GM13977 (cell line): ENCODE measurements at places on chromosomes 5 and 9.

GRCh38 chr5:38462976-38463633 is 93.3 kb downstream of the LIFR start:
- no peak for DNase-seq

DNA sequence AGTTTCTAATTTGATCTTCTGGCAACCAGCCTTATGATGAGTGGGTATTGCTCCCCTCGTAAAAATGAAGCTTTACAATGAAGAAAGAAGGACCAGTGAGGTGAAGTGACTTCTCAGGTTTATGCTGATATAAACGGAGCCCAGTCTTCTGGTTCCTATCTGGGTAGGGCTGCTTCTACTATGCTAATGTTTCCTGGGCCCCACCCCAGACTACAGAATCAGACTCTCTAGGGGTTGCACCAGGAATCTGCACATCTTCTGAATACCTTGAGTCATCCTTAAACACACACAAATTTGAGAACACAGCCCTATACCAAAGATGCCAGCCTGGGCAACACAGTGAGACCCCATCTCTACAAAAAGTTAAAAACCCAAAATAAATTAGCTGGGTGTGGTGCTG is 16.2 kb downstream of the BTF3 start:
- no peak for DNase-seq

- DNase-seq: no peak
These were observed 41.2 kb upstream of the COL15A1 start for GRCh38 chr9:98902516-98902915.

DNA sequence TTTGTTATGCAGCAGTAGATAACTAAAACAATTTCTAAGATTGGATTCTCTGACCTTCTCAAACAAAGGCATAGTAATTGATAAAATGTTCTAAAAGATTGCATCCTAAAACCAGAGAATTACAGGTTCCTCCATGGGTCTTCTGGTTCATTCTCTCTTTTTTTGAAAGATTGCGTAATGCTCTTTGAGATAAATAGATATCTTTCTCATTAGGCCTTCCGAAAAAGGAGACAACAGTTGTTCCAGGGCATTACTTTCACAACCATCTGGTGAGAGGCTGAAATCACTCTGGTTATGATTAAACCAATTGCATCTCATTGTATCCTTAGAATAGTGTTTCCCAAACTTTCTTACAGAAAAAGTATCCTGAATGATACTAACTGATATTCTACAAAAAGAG is 174.7 kb upstream of the NREP start:
- DNase-seq: no peak

GRCh38 chr5:176733406-176734262 is 76.7 kb upstream of the UNC5A start:
- DNase-seq: no peak

DNA sequence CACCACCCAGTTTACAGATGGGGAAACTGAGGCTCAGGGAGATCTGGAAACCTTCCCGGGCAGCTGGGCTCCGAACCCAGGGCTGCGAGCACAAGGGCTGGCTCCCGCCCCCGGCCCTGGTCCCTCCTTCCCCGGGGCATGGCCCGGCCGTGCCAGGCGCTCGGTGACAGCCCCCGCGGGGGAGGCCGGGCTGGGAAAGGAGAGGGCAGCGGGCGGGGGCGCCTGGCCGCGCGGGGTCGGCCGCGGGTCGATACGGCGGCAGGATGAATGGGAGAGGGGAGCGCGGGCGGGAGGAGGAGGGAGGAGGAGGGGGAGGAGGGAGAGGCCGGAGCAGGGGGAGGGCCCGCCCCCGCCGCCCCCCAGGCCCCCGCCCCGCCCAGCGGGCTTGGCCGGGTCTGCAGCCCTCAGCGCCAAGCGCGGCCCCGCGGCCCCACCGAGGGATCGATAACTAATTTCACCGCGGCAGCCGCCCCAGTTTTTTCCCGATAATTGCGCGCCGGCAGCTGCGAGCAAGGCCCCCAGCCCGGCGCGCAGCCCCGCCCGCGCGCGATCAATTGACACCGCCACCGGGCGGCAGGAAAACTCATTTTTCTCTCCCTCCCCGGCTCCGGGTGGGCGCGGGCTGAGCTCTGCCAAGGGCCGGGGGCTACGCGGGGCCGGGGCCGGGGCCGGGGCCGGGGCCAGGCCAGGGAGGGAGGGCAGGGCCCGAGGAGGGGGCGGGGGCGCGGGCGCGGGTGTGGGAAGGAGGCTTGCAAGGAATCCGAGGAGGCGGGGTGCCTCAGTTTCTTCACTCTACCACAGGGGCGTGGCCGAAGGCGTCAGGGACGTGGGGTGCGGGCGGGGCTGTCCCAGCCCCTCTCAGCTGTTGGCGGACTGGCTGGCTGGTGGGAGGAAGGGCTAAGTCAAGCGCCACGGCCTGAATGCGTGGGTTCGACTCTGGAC is 52.1 kb downstream of the C9orf50 start:
- DNase-seq: peak; percentile 56

- DNase-seq: no peak
These were observed 36.6 kb downstream of the DMRT3 start for GRCh38 chr9:1013021-1013420.

DNA sequence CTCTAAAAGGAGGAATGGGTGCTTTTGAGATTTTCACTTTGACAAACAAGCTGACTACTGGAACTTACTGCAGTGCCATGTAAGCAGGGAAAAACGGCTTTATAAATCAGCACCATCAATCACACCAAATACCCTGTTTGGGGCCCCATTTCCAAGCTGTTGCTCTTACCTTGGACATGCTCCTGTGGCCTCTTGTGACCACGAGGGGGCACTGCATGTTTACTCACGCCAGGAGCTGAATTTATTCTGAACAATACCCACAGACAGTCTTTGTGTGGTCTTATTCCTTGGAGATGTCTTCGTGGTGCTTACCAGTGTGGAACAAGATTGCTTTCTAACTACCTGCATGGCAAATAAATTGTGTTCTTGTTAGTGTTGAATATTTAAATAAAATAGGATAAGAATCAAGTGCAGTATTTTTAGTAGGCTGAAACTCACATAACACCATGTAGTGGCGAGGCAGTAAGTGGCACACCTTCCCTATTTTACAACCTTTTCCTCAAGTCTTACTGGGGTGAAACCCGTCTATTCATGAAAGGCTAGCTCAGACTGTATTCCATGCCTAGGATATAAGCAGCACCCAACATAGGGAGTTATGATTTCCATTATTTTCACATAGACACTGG is 155.5 kb upstream of the NMUR2 start:
- DNase-seq: peak; percentile 38

- DNase-seq: no peak
These were observed 29.7 kb upstream of the CATSPER3 start for GRCh38 chr5:134938030-134938429.
